ENCODE measurements at places on chromosomes 6 and 20.

- no peak for DNase-seq
These were observed 19.9 kb upstream of the PREX1 start for GRCh38 chr20:48847498-48848205.

GRCh38 chr20:53826597-53827291 lies 233.1 kb upstream of the ZNF217 start:
- no peak for DNase-seq

GRCh38 chr6:46651006-46651405 lies 1.6 kb downstream of the CYP39A1 start:
- DNase-seq = no peak

DNA sequence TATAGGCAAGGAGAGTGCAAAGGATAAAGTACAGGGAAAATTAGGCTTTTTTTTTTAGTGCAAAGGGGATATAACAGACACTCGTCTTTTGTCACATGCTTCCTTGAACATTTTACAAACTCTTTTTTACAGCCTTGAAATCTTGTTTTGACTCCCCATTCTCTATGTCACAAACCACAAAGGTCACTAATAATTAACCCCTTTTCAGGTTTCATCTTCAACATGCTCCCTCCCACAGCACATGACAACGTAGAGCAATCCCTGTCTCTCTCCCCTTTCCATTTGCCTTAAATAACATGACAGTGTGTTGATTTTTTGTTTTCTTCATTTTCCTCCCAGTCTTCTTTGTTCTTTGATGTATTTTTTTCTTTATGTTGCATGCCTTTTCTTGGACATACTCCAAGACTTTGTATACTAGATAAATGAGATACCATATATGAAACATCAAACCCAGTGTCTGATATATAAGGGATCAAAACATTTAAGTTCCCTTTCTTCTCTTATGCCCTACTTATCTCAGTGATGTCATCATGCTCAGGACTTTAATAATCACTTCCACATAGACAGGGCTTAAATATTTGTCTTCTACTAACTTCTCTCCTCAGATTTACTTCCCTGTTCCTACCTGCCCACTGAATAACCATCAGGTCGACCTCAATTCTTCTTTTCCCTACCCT lies 378.7 kb upstream of the HSF2 start:
- DNase-seq = no peak

DNA sequence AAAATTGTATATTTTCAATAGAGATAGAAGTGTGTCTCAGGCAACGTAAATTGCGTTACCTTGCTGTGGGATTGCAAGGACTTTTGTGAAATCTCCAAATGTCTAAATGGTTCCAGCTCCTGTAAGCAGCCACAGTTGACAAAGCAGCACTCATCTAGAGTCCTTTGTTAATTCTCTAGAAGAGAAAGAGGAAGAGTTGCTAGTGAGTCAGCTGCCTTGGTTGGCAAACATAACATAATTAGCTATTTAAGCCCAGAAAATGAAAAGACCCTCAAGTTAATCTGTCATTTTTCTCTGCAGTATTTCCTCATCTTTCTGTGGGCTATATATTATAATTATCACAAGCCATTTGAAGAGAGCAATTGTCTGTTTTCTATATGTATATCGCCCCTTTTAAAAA lies 66.4 kb upstream of the FABP7 start:
- DNase-seq = no peak

DNA sequence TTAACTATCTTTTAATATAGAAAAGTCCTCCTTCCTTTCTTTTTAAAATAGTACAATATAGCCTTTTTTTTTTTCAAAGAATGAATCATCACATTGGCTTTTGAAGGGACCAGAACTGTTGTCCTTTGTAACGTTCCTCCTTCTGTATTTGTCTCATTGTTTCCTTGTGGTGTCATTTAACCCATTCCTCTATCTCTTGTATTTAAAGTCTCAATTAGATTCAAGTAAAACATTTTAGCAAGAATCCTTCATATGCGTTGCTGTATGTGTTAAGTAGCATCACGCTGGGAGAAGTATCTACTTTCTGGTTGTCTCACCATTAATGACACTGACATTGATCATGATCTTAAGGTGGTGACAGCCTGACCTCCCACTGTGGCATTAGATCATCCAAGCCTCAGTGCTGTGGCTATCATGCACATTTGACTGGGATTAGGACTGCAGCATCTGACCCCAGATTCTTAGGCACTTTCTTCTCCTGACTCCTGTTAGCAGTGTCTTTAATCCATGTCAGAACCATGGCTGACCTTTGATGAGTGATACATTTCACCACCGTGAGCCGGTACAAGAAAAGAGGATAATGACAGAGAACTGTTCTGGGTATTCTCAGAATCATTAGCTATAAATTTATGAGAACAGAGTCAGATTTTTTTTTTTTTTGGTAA lies 67.5 kb upstream of the TFB1M start:
- DNase-seq = no peak

DNA sequence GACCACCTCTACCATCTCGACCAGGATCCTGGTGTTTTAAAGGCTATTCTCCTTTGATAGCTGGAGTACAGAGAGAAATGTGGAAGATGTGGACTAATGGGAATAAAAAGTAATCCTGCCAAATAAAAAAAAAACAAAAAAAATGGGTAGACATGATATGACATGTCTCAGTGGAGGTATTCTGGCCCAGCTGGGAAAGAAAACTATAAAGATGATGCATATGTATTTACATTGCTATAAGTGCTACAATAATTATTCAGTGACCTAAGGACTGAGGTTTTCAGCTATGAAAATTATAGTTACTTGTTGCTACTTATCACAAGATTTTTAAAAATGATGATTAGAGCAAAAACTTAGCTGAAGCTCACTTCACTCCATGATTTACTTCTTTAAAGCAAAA lies 101.1 kb downstream of the SIM1 start:
- DNase-seq = no peak

- DNase-seq = no peak
These were observed 143.0 kb downstream of the ERMARD start for GRCh38 chr6:169894377-169894960.

DNA sequence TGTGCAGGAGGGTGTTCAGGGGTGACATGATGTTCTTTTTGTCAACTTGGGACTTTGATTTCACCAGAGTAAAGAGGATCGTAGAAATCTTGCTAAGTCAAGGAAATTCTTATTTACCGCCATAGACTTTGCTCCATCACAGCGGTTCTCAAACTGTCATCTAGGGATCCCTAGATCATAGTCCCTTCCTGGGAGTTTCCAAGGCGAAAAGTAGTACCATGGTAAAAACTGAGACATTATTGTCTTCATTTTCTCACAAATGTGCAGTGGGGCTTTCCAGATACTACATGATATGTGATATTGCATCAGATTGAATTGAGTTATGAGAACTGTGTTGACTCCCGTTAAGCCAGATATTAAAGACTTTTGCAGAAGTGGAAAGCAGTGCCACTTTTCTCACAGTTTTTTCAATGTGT lies 79.7 kb downstream of the JARID2 start:
- DNase-seq = no peak

DNA sequence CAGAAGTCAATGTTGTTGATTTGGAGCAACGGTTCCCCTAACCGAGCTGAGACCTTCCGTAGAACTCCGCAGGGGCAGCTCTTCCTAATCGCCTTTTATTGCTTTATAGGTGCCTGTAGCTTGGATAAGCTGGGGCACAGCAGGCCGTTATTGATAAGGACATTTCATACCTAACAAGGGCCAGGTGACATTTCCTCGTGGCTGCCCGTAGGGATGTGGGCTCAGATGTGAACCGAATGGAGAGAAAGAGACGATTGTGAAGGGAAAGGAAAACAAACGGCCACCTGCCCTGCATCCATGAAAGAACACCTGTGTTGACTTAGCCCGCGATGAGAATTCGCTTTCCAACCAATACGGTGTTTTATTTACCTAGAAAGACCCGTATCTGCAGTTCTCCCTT lies 53.3 kb upstream of the DACT2 start:
- no peak for DNase-seq

DNA sequence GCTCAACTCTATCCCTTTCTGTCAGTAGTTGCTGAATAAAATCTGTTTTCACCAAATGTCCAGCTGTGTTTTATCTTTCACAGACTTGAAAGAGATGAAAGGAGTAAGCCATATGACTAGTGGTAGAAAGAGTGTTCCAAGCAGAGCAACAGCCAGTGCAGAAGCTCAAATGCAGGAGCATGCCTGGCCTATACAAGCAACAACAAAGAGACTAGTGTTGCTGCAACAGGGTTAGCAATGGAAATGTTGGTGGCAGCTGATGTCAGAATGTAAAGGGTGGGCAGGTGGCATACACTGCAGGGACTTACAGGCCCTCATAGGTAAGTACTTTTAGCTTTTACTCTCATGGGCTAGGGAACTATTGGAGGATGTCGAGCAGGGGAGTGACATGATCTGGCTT lies 5.2 kb upstream of the HINT3 start:
- DNase-seq = no peak

DNA sequence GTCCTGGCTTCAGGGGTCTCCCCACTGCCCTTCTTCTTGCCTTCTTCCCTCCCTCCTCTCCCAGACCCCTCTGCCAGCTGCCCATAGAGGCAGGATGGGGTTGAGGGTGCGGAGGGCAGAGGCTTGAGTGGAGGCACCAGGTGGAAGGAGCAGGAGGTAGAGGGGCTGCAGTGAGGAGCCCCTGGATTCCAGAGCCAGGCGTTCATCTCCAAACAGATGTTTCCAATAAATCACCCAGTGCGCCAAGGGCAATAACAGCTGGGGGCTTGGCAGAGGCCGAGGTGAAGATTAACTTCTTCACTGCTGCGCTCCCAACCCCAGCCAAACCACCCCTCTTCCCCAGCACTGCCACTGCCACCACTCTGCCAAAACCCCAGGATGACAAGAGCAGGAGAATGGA lies 10.7 kb downstream of the MDFI start:
- no peak for DNase-seq

- DNase-seq = no peak
These were observed 810.7 kb downstream of the MAFB start for GRCh38 chr20:39878320-39878719.

- DNase-seq = no peak
These were observed 51.1 kb downstream of the CPNE5 start for GRCh38 chr6:36788186-36788585.

- DNase-seq = no peak
These were observed 97.9 kb upstream of the TMEM181 start for GRCh38 chr6:158461954-158462353.

DNA sequence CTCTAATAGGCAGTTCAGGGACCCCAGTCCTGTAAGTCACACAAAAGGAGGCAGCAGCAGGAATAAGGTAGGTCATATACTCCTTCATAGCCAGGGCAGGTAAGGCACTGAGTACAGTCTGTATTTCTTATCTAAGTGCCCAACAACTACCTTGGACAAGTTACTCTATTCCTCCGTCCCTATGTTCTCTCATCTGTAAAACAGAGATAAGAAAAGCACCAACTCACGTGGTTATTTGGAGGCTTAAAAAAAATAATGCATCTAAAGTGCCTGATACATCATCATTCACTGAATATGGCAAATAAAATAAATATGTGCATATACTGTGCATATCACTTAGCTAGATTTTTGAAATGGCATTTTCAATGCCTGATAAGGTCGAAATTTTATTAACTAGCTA lies 298.1 kb upstream of the CDYL start:
- DNase-seq = no peak

GRCh38 chr20:47189060-47189459 lies 167.4 kb downstream of the ZMYND8 start:
- DNase-seq = no peak

DNA sequence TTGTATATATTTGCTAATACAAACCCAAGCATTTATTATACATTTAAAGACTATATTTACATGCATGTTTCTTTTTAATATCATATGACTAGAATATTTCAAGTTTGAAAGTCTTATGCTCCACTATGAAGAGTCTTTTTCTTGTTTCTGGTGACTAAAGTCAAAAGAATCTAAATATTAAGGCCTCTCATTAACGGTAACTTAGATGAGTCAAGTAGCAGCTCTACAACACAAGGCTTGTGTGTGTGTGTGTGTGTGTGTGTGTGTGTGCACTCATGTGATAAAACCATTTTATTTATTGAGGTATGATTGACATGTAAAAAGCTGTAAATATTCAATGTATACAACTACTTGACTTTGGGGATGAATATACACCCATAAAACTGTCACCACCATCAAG lies 275.6 kb downstream of the TFAP2B start:
- DNase-seq = no peak

GRCh38 chr6:88377976-88378568 lies 211.9 kb upstream of the CNR1 start:
- no peak for DNase-seq

- DNase-seq = no peak
These were observed 92.6 kb downstream of the RNGTT start for GRCh38 chr6:88870717-88871330.

DNA sequence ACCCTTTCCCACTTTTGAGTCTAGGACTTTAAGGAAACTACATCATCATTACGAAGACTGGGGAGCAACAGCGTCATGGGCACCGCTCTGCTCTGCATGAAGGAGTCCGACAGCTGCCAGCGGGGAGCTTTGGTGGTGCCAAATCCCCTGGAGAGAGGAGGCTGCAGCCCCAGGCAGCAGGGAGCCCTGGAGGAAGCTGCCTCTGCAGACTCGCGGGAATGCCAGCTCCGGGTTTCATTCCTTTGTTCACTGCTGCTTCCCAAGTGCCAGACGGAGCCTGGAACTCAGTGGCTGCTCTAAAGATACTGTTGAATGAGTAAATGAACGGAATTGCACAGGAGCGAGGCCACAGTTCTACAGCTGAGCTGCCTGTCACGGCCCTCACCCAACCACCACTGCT lies 196.5 kb upstream of the THBS2 start:
- no peak for DNase-seq

- DNase-seq = no peak
These were observed 98.7 kb upstream of the MLN start for GRCh38 chr6:33902457-33902853.

- DNase-seq = no peak
These were observed 147.8 kb downstream of the CD83 start for GRCh38 chr6:14265049-14266021.

GRCh38 chr6:2026133-2026532 lies 219.3 kb downstream of the GMDS start:
- DNase-seq = no peak

DNA sequence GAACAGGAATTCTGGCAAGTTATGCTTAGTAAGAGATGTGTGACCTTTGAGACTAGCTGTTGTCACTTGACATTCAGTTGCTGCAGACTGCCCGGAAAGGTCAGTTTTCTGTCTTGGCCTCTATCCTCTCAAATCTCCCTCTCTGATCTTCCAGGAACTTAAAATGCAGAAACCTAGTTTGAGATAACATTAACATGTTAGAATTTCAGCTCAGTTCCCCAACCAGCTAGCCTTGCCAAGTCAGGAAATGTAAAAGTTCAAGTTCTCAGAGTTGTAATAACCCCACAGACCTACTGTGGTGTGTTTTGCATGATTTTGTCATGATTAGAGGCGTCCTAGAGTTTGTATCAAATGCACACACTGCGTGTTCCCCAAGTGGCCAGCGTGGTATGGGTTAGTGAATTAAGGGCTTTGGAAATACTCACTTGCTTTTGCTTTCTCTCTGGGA lies 46.6 kb downstream of the DUSP22 start:
- DNase-seq = no peak

GRCh38 chr6:44247338-44248302 lies 719 bp downstream of the HSP90AB1 start:
- no peak for DNase-seq

GRCh38 chr6:41519745-41520699 lies 26.2 kb upstream of the FOXP4 start:
- DNase-seq = no peak
